Fibroblast of villous mesenchyme (primary cell): ENCODE measurements at places on chromosomes 12 and 14.

DNA sequence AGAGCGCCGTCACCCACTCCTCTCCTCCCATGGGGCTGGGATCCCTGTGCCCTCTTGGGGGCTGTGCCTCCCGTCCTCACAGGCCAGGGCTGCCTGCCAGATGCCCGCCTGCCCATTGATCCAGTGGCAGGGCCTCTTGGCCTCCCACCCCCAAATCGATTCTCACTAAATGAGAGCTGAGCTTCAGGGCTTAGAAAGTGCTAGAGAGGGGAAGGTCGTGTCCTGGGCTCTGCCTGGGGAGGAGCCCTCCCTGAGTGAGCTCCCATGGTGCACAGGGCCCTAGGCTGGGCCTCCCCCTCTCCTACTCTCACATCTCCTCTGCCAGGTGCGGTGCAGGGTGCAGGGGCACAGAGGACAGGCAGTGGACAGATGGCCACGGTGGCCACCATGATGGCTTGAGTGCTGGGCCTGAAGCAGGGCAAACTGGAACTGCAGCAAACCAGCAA, 9.2 kb downstream of the BEGAIN start:
- no peak for DNase-seq

- DNase-seq: no peak
These were observed 2.5 kb upstream of the ATP2B1 start for GRCh38 chr12:89710873-89711750.

GRCh38 chr14:92578511-92578910, 64.9 kb downstream of the RIN3 start:
- no peak for DNase-seq

- no peak for DNase-seq
These were observed 1.5 kb upstream of the SLC25A47 start for GRCh38 chr14:100321473-100322137.

DNA sequence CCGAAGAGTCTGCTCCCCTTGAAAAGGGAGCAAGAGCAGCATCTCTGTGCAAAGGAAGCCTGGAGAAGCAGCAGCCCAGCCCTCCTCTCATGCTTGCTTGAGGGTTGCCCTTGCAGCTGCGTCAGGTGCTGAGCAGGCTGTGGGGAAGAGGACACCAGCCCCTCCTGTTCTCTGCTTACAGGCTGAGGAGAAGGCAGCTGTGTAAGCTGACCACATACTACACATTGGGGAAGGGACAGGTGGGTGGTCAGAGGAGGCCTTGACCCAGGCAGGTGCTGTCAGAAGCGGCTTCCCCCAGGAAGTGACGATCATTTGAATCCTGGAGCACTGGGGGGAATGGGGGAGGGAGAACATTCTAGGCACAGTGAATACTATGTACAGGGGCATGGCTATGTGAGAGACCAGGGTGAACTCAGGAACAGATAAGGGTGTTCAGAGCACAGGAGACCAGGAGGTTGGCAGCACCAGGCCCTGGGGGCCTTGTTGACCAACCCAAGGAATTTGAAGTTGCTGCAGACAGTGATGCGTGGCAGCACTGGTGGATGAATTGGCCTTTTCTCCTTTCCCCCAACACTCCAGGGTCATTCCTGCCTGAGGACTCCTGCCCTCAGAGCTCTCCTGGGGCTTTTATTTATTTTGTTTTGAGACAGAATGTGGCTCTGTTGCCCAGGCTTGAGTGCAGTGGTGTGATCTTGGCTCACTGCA, 2.7 kb upstream of the KLC1 start:
- DNase-seq: no peak

DNA sequence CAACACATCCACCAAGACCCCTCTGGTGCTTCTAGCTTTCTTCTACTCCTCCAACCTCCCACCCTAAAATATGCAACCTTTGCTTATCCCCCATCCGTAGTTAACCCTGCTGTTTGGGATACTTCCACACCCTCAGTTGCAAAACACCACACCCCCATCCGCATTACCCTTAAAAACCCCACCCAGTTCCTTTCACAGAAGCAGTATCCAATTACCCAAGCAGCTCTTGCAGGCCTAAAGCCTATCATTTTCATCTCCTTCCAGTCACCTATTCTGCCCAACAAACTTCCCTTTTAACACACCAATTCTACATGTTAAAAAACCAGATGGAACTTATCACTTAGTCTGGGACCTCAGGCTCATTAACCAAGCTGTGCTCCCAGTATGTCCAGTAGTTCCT, 88.2 kb downstream of the TMTC3 start:
- DNase-seq: no peak

- peak; percentile 56 for DNase-seq
These were observed 31.4 kb upstream of the C12orf76 start for GRCh38 chr12:110079477-110080400.

DNA sequence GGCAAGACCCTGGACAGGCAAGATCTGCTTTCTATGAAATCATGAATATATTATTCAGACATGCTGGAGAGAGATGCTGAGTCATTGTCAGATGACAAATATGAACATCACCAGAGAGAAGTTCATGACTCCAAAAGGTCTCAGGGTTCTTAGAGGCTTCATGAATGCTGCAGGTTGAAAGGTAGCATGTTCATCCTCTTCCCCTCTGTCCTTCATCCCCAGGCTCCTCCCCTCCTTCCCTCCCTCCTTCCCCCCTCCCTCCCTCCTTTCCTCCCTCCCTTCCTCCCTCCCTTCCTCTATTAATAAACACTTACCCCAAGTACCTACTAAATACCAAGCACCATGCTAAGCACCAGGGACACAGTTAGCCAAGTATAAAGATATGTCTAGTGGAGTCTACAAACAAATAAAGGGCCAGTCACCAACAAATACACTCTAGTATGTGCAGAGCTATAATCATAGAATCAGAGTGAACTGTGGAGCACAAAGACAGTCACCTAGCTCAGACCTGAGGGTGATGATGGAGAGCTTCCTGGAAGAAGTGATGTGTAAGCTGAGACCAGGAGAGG, 46.2 kb downstream of the RPH3A start:
- peak; percentile 24 for DNase-seq

GRCh38 chr14:96746101-96746500, 51.1 kb upstream of the VRK1 start:
- DNase-seq: no peak

DNA sequence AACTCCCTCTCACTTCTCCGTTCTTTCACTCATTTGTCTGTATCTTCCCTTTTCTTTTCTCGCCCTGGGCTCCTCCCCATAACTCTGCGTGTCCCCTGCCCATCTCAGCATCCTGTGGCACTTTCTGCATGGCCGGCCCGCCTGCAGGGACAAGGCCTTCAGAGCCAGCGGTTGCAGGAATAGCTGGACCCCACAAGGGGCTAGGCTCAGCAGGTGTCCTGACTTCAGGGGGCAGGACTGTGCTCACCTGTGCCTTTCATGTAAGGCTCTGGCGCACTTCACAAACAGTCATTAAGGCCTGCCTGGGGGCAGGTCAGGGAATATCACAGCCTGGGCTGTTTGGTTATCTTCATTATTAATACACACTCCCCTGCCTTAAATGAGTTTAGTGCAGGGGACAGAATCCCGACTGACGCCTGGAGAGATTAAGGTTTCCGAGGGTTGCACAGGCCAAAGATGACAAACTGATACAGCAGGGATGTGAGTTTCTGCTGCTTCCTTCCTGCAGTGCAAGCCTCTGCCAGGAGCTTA, 768.8 kb upstream of the TBX3 start:
- DNase-seq: no peak

DNA sequence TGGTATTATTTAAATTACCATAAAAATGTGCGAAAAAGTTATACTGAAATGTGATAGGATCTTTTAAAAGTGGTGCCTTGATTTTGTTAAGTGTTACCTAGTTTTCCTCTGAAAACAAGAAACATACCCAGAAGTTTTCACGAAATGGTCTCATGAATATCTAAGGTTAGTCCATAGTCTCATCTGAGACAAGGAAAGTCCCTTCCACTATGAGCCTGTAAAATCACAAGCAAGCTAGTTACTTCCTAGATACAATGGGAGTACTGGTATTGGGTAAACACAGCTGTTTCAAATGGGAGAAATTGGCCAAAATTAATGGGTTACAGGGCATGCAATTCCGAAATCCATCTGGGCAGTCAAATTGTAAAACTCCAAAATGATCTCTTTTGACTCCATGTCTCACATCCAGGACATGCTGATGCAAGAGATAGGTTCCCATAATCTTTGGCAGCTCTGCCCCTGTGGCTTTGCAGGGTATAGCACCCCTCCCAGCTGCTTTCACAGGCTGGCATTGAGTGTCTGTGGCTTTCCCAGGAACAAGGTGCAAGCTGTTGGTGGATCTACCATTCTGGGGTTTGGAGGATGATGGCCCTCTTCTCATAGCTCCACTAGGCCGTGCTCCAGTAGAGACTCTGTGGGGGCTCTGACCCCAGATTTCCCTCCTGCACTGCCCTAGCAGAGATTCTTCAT, 271.4 kb downstream of the NAV3 start:
- DNase-seq: no peak

- peak; percentile 84 for DNase-seq
These were observed 26.6 kb upstream of the PNMA1 start for GRCh38 chr14:73740618-73741326.

- no peak for DNase-seq
These were observed 69.7 kb upstream of the VRK1 start for GRCh38 chr14:96727491-96727890.

DNA sequence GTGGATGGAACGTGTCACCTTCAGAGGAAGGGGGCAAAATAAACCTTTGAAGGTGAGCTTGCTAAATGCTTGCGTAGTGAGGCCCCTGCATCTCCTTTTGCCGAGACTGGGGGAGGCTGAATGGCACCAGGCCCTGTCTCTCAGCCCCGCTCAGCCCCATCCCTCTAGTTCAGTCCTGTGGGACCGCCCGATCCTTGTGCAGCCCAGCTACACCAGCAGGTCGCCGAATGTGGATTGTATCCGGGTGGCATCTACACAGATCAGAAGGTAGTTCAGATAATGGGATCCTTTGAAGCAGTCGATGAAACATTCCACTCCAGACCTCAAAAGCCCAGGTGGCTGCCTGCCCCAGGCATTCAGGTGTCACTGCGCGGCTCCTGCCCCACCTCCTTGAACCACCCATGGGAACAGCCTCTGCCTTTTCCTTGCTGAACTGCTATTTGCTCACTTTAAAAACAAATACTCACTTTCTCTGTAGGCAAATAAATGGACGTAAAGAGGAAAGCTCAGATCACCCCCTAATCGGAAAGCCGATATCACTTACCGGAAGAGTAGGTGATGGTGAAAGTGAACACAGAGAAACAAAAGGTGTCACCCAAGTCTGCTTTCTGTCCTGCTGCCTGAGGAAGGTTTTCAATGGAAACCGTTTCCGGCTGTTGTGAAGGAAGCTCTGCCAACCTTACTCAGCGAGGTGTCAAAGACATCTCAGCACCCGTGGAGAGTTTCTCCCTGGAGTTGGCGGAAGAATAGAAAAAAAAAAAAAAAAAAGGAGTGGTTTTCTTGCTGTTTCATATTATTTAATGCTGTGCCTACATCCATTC, 100.3 kb upstream of the NCOR2 start:
- DNase-seq: no peak

DNA sequence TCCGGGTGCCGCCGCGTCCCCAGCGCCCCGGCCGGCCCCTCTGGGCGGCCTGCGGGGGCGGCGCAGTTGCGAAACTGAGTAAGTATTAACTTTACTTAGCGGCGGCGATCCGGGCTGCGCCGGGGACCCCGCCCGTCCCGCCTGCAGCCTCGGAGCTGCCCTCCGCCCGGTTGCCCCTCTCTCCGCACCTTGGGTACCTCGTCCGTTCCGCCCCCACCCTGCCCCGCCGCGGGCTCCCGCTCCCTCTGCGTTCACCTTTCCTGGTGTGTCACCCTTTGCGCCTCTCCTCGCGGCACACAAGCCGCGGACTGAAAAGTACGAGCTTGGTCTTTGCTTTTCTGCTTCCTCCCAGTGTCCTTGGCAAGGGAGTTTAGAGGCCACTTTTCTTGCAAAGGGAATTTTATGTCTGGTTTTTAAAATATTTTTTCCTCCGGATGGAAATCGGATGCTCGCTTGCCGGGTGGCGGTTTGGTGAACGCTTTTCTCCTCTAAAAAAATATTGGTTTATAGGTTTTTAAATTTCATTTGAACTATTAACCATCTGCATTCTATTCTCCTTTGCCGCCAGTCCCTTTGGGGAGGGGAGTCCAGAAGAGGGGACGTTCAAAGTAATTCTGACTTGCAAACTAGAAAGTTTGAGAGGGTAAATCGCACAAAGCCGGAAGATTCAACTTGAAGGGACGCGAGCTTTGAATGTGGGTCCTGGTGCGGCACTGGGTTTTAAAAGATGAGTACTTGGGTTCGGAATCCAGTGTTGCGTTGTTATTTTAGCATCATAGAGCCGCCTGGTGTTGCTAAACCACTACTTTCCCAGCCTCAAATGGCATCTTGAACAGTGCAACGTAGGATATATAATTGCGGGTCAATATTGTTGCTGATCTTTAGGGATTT, 834 bp downstream of the RASSF8 start:
- DNase-seq: peak; percentile 89

- no peak for DNase-seq
These were observed 31.5 kb downstream of the DTX1 start for GRCh38 chr12:113088037-113088436.

DNA sequence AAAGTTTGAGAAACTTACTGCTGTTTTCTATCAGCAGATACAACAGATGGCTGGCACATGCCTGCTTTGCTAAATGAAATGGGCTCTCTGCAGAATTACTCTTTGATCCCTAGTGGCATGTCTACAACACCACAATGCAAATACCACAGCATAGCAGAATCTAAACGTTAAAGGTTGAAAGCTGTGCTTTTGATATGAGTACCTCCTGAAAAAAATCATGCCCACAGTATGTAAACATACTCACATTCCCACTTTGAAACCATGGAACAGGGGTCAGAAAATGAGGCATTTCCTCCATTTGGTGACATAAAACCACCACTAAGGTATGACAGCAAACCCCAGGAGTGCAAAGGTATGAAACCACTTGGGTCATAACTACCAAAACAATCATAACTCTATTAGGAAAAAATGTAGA, 7.5 kb downstream of the WIF1 start:
- DNase-seq: no peak

DNA sequence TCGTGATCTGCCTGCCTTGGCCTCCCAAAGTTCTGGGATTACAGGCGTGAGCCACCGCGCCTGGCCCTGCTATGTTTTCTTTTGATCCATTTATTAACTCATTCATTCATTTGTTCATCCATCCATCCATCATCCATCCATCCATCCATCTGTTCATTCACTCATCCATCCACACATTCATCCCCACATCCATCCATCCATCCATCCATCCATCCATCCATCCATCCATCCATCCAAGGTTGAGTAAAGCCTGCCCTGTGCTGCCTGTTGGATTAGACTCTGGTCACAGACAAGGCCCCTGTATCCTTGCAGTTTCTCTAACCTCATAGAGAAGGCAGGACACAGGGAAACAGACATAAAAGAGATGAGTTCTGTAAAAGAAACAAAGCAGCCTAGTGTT, 44.9 kb downstream of the DNAH10 start:
- no peak for DNase-seq

- DNase-seq: no peak
These were observed 45.0 kb upstream of the PLEKHA5 start for GRCh38 chr12:19084547-19084946.
